ENCODE measurements at places on chromosomes 2 and 18. TPM values are rescaled to one million over a fixed set of nuclear protein-coding genes. Genes with fewer than 3 reads are reported as not detected.

GRCh38 chr2:68749345-68749744 lies 14.7 kb downstream of the ARHGAP25 start:
- DNase-seq = no peak

- peak; percentile 90 for DNase-seq
Observed at GRCh38 chr2:12587729-12588522, 128.8 kb upstream of the TRIB2 start.

PLCL1 gene
- not detected for total RNA-seq

DNA sequence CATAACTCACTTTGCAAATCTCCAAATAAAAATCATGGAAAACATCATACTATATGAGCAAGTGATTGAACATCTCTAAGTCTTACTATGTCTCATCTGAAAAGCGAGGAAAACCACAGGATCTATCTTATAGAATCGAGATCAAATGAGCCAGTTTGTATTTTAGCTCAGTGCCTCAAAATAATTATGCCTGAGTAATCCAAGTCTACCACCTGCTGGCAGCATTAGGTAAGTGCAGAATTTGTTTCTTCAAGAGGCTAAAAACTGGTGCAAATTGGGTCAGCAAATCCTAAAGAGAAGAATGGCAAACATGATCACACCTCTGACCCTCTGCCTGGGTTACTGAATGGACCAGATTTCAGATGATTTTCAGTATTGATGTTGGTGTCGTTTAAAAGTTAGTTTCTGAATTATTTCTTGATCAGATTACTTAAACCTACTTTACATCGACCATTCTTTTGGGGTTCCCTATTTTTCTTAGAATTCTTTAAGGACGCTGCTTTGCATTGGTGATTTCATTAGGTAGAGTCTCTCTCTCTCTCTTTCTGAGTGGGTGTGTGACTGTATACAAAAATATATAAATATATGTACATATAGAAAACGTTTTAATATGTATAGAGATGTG lies 12.7 kb upstream of the FHOD3 start:
- peak; percentile 11 for DNase-seq

- no peak for DNase-seq
Observed at GRCh38 chr2:229627728-229628127, 86.6 kb downstream of the DNER start.

- no peak for DNase-seq
Observed at GRCh38 chr18:79846936-79847557, 49.3 kb downstream of the KCNG2 start.

DNA sequence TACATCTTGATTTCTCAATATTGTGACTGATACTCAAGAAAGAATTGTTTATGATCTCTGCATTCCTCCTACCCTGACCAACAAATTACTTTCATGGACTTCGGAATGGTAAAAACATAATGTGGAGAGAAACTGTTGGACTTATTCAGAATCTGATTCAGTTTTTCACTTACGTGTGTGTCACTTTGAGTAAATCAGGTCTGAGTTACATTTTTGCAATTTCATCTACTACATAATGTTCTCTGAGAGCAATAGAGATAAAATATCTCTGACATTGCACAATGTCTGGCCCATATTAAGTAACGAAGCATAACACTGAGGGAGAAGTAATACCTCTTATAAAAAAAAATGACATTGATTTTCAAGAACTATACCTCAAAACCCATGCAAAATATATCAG lies 1337.9 kb upstream of the CHAC2 start:
- no peak for DNase-seq

GATA6 gene
- 12.3 TPM for total RNA-seq

- peak; percentile 78 for DNase-seq
Observed at GRCh38 chr2:138948070-138948539, 167.9 kb upstream of the NXPH2 start.

SERPINB3 gene
- total RNA-seq = not detected

MPHOSPH10 gene
- 16.0 TPM for total RNA-seq

LOXL3 gene
- total RNA-seq = 3.1 TPM

DNA sequence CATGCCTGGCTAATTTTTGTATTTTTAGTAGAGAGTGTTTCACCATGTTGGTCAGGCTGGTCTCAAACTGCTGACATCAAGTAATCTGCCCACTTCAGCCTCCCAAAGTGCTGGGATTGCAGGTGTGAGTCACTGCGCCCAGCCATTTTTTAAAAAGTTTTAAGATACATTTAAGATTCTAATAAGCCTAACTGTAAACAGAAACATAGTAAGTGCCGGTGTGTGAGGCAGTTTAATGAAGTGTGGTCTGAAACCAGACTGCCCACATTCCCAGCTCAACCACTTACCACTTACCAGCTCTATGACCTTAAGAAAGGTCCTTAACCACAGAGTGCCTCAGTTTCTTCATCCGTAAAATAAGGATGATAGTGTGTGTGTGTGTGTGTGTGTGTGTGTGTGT lies 42.4 kb downstream of the TMEM237 start:
- no peak for DNase-seq

RUFY4 gene
- total RNA-seq = not detected

DNA sequence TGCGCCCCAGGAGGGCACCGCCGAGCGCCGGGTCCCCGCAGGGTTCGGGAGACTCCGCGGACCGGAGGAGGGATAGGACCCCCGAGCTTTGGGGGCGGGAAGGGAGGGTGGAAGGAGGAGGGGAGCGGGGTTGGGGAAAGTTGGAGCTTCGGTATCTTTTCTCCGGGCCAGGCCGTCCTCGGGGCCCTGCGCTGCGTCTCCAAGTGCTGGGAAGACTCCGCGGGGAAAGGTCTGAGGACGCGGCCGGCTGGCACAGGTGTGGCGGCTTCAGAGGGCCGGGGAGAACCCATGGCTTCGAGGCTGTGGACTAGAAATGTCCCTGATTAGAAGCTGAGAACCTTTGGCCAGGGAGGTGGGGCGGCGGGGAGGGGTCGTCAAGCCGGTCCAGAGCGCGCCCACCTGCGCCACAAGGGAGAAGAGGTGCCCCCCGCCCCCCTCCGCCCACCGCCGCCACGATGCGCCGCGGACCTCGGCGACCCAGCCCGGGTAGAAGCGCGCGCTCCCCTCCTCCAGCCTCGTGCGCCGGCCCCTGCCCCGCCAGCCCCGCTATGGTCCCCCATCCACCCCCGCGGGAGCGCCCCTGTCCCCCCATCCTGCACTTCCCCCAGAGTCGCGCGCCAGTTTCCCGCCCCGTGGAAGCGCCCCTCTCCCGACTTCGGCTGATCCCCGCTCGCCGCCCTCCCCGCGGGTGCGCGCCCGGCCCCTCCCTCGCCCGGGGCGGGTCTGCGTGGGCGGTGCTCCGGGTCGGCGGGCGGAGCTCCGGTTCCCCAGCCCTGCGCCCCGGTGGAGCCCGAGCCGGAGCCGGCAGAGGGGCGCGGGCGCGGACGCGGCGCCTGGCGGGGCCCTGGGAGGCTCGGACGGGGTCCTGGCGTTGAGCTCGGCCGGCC lies at the start of gene SNTG2:
Gene SNTG2, plus strand, starts transcription at position 770 of the 887 bp plus-strand sequence. CDS start 148 bp downstream, outside the sequence.
- DNase-seq = no peak

IL1B gene
- 1.4 TPM for total RNA-seq

CD8B gene
- not detected for total RNA-seq

CFC1 gene
- not detected for total RNA-seq

CIB4 gene
- total RNA-seq = not detected

DNA sequence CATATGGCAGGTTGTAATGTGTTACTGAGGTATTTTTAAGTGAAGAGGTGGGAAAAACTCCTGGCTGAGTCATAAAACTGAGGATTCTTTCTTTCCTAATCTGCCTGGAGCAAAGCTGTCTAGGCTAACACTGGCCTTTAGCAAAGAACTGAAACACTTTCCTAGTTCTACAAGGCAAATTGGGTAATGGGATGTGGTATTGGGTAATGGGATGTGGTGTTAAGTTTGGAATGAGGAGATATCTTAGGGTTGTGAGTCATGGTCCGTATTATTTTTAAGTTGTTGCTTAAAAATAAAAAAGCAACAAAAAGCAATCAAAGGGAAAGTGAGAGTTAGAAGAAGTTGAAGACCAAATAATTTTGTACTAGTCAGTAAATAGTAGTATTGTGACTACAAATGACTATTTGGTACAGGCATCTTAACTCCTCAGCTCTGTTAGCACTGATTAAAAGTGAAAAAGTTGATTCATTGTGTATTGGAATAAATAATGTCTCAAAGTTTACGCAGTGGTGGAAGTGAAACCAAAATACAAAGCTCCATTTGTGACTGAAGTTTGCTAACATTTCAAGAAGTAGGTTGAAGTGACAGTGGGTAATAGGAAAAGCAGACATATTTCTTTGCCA lies 216.8 kb downstream of the CAMKMT start:
- peak; percentile 99 for DNase-seq

- no peak for DNase-seq
Observed at GRCh38 chr2:62424899-62425298, 81.1 kb downstream of the TMEM17 start.

SLC9A4 gene
- 0.85 TPM for total RNA-seq

DNA sequence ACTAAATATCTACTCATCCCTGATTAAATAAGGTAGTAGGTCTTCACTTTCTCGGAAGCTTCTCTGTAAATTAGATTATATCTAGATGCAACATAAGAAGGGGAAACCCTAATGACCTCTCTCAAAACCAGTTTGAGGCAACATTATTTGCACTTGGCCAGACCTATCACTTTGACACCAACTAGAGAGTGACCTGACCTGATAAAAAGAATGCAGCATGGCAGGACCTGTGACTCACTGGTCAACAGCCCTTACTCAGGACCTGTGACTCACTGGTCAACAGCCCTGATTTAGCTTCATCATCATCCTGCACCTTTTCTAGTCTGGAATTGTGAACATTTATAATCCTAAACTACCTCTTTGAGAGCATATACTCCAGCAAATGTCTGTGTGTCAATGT lies 1957.7 kb upstream of the CELF4 start:
- peak; percentile 57 for DNase-seq

METTL4 gene
- total RNA-seq = 23.9 TPM

DNA sequence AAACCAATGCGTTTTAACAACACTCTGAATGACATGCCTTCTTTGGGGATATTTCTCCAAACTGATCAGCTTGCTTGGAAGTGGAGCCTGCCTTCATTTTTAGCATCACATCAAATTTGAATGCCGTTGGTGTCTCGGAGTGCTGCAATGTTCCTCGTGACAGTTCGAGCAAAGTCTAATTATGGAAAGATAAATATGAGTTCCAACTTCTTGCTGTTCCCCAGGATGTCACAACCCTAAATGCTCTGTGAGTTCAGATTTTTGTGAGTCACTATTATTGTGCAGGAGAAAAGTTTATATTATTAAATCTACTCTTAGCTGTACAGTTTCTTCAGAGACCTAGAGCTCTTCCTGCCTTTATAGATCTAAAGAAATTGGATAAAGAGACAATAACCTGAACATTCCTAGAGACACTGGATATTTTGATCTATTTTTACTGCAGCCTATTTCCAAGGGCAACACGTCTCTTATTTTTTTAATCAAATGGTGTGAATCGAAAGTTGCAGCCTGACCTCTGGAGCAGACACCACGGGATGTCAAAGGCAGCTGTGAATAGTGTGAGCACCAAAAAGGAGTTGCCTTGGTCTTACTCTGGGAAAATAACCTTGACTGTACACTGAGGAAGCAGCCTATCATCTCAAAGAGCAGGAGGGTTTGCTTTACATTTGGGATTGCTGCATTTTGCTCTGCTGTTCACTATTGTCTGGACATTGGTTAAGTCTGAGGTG lies 330.1 kb downstream of the TDRD15 start:
- DNase-seq = no peak

DNA sequence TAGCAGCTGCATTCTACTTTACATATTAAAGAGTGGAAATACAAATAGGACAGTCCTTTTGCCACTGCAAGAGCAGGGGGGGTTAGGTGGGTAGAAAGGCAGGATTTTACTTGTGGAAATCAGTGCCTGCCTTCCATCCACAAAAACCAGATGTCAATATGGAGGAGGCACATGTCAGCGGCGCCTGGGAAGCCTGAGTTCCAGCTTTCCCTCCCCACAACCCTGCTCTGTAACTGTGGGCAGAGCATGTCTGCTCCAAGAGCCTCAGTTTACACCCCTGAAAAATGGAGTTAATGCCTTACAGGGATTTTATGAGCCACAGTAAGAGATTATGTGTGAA lies 32.9 kb downstream of the STEAP3 start:
- no peak for DNase-seq

DNA sequence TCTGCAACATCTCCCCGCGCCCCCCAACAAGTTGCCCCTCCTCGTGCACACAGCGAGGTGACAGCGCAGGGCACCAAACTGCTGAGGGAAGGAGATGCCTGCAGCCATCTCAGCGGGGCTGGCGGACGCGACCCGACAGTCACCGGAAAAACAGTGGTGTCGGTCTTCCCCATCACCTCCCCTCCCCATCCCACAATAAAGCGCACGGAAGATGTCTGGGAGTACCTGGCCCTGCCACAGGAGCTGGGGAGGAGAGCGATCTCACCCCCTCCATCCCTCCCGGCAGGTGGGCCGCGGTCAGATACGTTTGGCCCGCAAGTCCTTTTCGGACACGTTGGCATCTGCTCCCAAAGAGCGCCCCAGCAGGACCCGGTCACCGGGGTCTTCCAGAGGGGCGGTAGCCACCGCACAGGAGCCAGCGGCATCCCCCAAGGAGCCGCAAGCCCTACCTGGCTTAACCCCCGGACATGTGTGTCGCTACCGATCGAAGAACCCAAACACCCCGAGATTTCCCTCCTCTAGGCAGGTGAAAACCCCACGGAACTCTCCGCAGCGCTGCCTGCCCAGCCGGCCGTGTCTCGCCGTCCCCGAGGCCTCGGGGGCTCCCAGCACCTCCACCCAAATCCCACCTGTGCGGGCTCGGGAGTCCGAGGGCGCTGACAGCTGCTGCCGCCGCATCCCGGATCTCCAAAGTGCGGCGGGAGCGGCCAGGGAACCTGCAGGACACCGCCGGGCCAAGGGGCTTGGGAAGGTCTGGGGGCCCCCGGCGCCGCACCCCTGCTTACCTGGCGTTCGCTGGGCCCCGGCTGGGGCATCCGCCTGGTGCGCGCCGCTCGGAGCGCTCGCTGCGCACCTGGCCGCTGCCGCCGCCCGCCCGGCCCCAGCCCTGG lies 657 bp downstream of the ATP8B1 start:
- DNase-seq = no peak

GRCh38 chr2:85971366-85971765 lies 82.6 kb upstream of the ST3GAL5 start:
- no peak for DNase-seq

DNA sequence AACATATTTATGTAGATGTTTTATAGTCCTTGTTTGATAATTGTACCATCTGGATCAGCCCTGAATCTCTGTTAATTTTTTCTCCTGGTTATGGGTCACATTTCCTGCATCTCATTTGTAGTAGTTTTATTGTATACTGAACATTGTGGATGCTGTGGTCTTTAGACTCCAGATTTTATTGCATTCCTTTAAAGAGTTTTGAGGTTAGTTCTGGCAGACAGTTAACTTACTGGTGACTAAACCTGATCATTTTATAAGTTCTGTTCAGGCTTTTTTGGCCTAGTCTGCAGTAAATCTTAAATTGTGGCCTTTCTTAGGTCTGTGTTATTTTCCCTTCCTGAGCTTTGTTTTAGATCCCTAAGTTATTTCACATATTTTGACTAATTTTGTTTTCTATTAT lies 84.3 kb downstream of the FANCL start:
- no peak for DNase-seq
